ENCODE measurements at places on chromosomes 13 and 19.

- no peak for DNase-seq
Observed at GRCh38 chr13:23605831-23606230, 35.6 kb downstream of the TNFRSF19 start.

DNA sequence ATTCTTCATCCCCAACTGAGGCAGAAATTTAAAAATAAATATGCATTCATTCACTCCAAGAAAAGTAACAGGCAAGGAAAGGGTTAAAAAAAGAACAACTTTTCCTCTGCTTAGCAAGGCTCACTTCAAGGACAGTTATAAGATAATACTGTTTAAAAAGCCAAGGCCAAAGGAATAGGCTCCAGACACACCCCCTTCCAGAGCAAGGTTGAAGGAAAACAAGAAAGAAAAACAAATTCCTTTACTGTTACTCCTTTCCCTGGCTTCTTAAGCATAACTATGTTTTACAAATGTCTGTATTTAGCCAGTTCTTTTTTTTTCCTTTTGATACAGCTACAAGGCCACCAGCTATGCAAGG, 8.5 kb downstream of the SIGLEC11 start:
- no peak for DNase-seq

DNA sequence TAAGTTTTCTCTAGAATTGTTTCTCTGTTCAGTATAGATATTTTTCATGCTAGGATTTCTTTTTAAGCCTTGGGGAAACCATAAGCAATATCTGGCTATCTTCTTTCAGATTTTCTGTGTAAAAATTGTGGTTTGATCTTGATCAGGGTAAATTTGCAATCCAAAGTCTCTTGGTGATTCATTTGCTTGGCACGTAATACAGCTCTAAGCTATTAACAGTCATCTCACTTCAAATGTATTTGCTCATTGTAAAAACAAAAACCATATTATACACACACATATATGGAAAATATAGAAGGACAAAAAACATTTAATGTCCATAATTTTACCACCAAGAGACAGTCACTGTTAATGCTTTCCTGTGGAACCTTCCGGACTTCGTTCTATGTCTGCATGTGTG, 191.0 kb downstream of the SHISA2 start:
- DNase-seq: no peak

DNA sequence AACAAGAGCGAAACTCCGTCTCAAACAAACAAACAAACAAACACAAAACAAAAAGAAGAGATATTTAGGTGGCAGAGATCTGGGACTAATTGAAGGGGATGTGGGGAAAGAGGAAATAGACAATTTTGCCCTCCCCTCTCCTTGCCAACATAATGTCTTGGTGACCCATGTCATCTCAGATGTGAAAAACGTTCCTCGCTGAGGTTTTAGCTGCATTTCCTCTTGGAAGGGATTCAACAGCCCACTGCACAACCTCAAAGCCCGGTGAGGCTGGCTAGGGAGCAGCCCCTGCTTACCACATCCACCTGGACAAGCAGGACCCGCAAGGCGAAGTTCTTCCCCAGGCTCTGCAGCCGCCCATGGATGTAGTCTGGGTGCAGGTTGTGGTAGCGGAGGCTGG, 4.9 kb downstream of the ERCC1 start:
- no peak for DNase-seq

- DNase-seq: no peak
Observed at GRCh38 chr13:98097749-98098148, 45.1 kb upstream of the FARP1 start.

GRCh38 chr13:87426742-87427141, 244.4 kb upstream of the SLITRK5 start:
- DNase-seq: no peak

Data from hepatic stellate cell (primary cell).